ENCODE measurements at places on chromosomes 1 and 21.

DNA sequence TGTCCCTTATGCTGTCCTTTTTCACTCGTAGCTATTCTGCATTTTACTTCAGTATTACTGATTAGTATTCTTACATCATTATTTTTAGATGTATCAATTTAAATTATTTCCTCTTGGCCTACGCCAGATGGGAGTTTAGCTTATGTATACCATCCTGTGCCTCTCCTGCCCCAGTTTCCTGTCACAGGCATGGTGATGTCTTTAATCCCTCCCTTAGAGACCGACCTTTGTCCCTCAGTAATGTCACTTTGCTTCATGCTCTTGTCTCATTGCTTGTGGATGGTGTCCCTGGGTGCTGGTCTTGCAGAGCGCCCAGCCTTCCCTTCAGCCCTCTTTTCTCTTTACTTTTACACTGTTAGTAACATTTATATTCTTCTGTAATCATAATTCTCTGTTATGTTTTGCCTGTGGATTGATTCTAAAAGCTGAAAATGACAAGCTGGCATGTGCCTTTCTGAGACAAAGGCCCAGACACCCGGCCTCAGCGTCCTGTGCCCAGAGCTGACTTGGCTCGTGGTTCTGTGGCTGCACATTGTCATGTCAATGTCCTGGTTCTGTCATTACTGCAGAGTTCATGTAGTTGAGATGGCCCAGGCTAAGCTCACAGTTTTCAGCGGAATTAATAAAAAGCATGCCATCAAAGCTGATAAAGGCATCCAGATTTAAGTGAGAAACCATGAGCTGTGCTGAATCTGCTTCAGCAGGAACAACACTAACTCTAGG lies 100.7 kb downstream of the MTR start:
- DNase-seq = no peak

GRCh38 chr1:15691434-15692032 lies 7.4 kb downstream of the PLEKHM2 start:
- no peak for DNase-seq

DNA sequence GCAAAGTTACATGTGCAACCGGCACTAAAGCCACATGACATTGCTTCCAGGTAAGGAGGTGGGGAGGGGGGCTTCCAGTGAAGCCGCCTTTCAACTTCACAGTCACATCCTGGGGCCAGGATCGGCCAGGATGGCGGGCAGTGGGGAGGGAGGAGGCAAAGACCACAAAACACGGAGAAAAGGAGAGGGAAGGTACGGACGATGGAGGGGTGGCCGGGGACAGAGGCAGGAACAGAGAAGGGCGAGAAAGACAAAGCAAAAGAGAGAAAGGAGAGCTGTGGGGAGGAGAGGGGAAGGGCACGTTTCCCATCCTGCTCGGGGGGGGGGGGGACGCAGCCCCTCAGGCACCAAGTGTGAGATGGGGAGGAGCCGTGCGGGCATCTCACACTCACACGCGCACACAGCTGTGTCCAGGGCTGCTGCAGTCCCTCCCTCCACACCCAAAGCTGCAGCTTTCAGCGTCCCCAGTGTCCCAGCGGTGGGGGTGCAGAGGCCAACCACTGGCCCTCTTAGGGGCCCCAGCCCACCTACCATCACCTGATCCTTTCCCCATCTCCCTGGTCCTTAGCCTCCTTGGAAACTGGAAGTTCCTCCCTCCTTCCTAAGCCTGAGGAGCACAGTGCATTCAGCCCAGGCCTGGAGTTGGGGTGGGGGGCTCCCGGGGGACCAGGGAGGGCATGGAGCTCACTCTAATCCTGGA lies 2.4 kb downstream of the SH2D5 start:
- no peak for DNase-seq

DNA sequence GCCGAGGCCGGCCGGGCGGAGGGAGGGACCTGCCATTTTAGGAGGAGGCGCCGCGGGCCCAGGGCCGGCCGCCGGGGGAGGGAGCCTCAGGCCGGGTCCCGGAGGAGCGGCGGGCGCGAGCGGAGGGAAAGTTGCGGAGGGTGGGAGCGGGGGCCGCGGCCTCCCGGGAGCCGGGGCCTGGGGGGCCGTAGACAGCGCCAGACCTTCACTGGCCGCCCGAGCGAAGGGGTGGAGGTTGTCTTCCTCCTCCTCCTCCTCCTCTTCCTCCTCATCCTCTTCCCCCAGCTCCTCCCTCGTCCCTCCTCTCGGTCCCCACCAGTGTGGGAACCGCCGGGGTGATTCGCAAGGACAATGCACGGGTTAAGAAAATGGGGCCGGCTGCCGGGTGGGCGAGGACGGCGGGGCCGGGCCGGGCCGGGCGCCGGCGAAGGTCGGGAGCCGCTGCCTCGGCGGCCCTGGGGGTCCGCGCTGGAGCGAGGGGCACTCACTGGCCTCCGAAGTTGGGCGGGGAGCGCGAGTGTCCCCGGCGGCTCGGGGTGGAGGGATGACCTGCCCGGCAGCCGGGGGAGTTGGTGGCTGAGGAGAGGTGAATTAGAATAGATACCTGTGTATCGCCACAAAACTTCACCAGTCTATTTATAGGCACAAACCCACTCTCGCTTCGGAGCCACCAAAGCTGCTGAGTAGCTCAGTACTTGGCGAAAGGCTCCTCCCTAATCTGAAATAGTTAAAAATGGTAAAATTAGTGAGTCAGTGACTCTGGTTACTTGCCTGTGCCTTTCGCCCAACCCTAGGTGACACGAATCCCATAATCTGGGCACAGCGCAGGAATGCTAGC lies 1.3 kb downstream of the DYRK1A start:
- DNase-seq = peak; percentile 62

DNA sequence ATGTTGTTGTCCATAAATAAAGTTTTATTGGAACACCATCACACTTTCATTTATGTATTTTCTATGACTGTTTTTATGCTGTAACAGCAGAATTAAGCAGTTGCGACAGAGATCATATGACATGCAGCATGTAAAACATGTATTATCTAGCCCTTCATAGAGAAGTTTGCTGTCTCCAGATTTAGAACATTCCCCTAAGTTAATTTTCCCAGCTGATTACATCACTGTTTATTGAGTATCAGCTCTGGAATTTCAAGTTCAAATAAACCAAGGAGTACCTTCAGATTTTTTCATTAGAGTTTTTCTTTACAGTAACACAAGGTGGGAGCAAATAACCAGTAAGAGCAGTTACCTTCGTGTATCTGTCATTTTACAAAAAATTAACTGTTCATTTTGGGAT lies 792.8 kb downstream of the USP25 start:
- DNase-seq = no peak

DNA sequence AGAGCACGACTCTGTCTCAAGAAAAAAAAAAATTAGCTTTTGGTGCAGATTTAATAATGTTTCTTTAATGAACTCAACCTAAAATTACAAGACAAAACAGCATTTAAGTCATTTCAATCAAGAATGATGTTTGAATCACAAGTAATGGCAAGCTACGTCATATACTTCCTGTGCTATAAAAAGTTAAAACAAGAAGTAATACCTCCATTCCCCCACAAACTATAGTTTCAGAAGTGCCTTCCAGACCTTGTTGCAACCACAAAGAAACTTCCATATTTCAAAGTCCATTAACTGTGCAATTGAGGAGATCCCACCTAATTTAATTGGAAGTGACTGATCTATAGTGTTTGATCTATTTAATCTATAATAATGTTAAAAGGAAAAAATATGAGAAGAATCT lies 15.1 kb downstream of the NRDC start:
- no peak for DNase-seq

- DNase-seq = no peak
Measured at GRCh38 chr1:23029337-23029736, 10.1 kb downstream of the KDM1A start.

DNA sequence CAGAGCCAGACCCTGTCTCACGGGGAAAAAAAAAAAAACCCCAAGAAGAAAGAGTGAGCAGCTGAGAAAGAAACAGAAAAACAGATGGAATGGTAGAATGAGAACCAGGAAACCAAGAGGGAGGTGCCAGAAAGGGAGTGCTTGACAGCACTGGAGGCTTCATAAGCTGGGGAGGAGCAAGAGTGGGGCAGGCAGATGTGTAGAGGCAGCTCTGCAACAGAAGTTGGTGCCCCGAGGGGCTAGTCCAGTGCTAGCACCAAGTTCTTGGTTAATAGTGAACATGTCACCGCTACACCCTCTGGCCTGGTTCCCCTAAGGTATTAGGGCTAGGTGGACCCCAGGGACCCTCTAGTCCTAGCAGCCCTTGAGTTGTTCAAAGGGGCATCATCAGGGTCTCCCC lies 98.0 kb downstream of the TGFBR3 start:
- no peak for DNase-seq

- no peak for DNase-seq
Measured at GRCh38 chr1:16175610-16176553, 20.0 kb upstream of the EPHA2 start.

- DNase-seq = peak; percentile 5
Measured at GRCh38 chr1:21139601-21140000, 37.1 kb downstream of the EIF4G3 start.

DNA sequence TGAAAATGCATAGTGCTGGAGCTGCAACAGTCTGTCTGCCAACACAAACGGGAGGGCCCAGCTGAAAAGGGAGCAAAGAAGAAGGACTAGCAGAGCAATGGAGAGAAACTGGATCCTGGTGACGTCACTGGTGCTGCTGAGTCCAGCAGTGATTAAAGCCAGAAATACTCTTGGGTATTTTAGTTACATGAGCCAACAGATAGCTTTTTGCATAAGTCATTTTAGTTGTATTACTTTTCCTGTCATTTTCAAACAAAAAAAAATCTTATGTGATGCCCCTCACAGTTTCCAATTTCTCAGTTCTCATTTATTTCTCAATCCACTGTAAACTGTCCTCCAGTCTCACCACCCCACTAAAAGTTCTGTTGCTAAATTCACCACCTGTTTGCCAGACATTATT lies 38.7 kb upstream of the NEK7 start:
- DNase-seq = no peak

DNA sequence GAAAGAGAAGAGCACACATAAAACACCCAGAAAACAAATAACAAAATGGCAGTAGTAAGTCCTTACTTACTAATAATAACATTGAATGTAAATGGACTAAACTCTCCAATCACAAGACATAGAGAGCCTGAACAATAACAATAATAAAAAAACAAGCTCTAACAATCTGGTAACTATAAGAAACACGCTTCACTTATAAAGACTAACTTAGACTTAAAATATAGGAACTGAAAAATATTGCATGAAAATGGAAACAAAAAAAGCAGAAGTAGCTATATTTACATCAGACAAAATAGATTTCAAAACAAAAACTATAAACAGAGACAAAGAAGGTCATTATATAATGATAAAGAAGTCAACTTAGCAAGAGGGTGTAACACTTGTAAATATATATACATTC lies 83.1 kb upstream of the LYPLAL1 start:
- no peak for DNase-seq

GRCh38 chr1:78619446-78619802 lies 824 bp upstream of the IFI44L start:
- peak; percentile 15 for DNase-seq

DNA sequence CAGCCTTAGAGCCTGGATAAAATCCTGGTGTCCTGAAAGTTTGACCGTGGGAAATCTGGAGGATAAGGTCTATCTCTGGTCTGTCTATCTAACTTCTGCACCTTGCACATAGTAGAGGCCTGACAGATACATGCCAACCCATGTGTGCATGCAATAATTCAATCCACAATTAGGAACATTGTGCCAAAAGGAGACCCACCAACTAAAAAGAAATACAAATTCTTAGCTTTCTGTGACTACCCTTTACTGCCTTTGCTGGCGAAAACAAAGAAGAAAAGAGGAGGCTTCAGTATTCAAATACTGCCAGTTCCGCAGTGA lies 381 bp upstream of the KLHL20 start:
- peak; percentile 58 for DNase-seq

DNA sequence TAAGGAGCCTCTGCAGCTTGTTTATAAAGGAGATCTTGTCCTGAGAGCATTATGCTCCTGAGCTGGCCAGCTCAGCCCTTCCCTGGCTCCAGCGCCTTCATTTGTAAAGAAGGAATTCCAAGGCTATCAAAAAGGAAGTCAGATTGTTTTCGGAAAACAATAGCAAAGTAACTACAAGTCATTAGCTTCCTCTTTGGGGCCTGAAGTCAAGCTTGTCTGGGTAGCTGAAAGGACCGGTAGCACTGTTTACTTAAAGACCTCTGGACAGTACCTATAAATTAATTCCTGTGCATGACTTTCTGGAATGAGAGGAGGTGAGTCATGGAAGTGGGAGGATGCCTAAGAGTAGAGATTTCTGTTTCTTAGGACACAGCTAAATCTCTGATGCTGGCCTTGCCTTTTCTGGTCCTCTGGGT lies 20.7 kb upstream of the GJA5 start:
- no peak for DNase-seq

DNA sequence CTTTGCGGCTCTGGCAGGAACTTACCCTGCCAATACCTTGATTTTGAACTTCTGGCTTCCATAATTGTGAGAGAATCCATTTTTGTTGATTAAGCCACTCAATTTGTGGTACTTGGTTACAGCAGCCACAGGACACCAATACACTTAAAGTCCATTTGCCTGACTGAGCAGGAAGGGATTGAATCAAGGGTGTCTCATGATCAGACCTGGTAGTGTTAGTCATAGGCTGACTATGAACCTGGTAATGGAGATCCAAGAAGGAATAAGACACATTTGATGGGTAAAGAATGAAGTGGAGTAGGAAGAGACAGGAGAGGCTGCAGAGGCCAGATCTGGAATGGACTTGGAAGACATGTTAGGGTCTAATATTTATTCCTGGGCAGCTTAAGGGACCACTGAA lies 31.2 kb upstream of the MAP1LC3C start:
- DNase-seq = no peak

- peak; percentile 19 for DNase-seq
Measured at GRCh38 chr21:37642493-37642892, 273.8 kb downstream of the KCNJ6 start.

DNA sequence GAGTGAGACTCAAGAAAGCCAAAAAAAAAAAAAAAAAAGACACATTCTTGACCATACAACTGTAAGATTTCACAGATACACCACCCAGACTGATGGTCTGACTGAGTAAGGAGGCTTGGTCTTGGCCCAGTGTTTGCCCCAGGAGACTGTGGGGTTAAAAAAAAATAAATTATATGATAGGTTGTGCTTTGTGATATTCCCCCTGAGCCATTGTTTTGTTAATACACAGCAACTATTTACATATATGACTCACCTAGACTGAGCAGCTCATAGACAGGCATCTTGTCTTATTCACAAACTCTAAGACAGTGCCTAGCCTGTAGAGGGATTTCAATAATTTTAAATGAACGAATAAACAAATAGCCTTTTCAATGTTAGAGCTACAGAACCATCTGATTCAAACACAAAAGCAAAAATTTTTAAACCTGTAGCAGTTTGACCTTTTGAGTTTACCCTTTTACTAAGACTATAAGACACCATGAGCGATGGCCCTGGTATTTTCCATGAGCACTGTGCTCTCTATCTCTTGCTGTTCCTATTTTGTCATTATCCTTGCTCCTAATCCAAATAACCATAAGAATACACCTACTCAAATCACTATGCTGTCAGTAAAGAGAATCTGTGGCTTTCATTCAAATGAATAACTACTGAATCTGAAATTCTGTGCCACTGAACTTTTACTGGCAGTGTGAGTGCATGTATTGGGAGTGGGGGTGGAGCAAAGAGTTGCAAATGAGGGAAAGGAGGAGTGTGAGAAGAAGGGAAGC lies 199.4 kb upstream of the PTBP2 start:
- no peak for DNase-seq

Data from erythroblast (primary cell).